ENCODE measurements at places on chromosomes 7 and 10.

GRCh38 chr7:37056234-37056912 is 332.1 kb upstream of the AOAH start:
- DNase-seq = no peak

GRCh38 chr10:114654822-114655575 is 3.1 kb downstream of the ABLIM1 start:
- no peak for DNase-seq

- DNase-seq = no peak
Observed at GRCh38 chr10:98511876-98512275, 65.1 kb upstream of the HPS1 start.

DNA sequence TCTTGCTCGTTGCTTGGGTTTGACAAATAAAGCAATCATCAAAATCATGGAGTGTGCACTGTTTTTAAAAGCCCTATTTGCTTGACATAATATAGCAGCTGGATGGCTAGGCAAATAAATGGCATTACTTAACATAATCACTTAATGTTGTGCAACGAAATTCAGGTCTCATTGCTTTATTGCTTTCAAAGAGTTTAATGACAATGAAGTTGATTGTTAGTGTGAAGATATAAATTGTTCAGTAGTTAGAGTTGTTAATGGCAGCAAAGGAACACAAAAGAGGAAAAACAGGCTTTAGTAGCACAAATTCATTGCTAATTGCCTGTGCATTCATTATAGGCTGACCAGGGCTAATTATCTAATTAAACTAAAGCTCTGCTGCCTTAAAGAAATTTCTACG is 7.6 kb upstream of the ADO start:
- DNase-seq = no peak

DNA sequence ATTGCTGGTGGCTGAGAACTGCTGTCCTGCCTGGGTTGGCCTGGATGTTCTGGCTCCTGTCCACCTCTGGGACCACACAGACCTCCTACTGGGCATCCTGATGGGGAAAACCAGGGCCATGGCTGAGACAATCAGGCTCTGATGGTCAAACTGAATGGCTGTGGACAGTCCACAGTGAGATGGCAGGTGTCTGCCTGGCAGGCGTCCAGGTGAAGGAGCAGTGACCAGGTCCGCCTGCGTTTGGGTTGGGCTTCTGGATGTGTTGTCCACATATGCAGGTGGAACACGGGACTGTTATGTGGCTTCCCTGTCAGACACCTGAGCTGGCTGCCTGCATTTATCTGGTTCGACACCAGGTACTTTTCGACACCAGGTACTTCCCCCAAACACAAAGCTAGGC is 241.7 kb downstream of the BUB3 start:
- DNase-seq = no peak

- DNase-seq = no peak
Observed at GRCh38 chr7:25541094-25541821, 313.0 kb upstream of the NPVF start.

DNA sequence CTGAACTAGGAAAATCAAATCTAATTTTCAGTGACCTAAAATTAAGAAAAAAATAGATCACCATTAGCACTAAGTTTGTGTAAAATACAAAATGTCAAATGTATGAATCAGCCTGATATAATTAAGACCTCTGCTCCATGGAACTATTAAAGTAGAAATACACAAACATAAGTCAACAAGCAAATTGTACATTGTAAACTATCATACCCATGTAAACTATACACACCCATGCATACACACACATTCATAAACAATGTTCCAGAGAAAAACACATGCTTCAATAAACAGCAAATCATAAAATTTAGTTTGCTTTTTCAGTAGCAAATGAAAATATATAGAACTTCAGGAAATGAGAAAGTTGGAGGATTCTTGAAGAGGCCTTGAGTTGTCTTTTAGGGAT is 199.7 kb upstream of the VSTM2A start:
- DNase-seq = no peak

DNA sequence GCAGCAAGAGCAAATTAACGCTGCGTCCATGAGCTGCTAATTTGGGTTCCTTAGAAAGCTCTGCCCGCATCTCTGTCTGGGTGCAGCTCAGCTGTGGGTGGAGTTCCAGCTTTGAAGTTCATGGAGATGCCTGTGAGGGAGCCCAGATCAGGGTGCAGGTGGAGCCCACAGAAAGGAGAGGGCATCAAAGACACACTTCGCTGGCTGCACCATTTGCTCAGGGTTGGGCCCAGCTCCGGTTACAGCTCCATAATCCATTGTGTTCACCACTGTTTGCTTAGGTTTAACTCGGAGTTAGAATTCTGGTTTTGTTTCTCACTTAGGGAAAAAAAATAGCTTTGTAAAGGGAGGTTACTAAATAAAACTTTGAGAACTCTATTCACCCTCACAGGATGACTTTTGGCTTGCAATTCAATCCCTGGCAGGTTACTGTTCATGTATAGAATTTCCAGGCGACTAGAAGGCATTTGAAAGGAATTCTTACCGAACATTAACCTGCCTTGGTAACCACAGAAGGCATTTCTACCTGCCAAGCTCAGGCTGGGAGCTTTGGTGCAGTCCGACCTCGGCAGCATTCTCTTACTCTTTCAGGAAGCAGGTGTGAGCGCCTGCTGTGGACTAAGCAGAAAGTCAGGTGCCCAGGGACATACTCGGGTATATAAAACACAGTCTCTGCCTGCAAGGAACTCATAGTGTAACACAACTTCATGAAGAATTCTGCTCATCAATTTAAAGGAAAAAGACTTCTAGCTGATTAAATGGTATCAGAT is 179.5 kb upstream of the RNF32 start:
- no peak for DNase-seq

DNA sequence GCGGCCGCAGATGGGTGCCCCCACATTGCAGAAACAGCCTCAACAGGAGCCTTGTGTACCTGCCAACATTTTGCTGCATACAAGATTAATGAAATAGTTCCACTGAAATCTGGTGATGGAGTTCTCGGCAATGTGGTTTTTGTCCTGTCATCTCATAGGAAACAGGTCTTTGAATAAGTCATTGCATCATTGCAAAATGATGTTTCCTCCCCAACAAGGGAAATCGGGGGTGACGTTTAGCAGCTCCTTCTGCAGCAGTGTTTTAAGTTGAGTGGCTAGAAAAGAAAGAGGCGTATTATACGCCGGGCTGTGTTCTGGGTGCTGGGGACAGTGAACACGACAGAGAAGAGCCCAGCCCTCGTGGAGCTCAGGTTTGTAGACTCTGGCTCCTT is 177.0 kb downstream of the PRKAG2 start:
- DNase-seq = no peak

GRCh38 chr10:47195274-47195885 is 104.6 kb upstream of the GDF10 start:
- peak; percentile 56 for DNase-seq

- DNase-seq = no peak
Observed at GRCh38 chr7:108007261-108007660, 4.3 kb upstream of the LAMB1 start.

DNA sequence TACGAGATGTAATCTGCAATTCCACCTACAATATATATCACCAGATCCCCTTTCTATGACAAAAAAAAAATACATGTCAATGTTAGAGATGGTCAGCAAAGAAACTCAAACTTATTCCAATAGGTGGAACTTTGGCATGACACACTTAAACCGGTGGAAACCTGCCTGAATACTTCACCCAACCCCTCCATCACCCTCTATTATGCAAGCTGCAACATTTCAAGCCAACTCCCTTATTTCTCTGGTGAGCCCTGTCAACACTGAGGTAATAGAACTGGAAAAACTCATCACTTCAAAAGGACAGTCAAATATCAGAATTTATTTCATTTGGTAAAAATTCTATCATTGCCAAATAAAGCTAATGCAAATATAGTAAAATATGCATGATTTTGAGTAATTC is 3.6 kb downstream of the ZNF438 start:
- no peak for DNase-seq

DNA sequence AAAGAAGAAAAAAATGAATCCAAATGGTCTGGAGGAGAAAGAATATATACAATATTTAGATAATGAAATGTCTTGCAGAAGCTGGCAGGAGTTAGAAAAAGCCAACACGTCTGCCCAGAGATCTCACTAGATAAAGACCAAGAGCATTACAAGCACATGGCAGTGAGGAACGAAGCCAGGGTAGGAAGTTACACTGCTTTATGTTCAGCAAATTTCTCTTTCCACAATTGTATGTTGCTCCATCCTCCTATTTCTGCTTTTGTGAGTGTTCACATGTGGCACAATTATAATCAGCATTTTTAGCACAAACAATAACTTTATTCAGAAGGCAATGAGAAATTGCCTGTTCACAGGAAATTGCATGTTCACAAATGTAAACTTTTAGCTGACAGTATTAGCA is 53.7 kb downstream of the LRRC17 start:
- DNase-seq = no peak

DNA sequence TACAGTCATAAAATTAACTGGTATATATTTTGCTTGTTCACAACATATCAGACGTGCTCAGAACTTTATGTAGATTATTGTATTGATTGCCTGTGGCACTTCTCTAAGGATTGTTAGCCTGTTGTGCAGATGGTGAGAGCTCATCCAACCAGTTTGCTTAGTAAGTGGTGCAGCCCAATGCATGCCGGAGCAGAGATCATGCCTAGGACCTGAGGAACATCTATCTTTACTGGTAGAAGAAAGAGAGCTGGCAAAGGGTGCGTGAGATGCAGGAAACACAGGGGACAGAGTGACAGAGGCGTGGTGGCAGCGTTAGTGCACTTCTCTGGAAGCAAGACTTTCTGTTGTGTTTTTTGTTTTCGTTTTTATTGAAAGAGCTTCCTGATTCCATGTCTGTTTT is 35.9 kb downstream of the CCM2 start:
- DNase-seq = peak; percentile 43

DNA sequence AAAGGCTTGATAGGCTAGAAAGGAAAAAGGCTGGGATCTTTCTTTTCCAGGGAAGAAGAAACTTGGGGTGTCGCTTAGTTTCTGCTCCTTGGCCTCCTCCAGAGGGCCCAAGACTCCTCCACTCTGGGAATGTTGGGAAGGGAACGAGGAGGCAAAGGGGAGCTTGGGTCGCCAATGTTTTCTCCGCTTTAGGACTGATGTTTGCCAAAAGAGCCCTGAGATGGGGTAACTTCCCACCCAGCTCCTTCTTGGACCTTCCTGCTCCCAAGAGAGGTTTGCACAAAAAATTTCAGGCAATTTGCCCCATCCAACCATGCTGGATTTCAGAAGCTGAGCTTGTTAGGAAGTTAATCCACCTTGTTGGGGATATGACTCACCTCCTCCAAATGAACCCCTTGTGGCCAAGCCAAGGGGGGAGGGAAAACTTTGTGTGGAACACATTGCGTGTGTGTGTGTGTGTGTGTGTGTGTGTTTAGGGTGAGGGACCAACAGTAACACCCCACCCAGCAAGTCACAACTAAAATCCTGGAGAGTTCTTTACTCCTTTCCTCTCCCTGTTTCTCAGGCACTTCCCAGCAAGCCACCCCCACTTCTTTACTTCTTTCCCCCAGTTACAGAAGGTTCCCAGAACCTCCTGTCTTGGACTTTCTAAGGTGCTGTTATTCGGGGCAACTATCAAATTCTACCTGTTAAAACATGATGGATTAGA is 8.7 kb upstream of the HOXA2 start:
- no peak for DNase-seq

GRCh38 chr7:55438085-55438756 is 73.1 kb downstream of the LANCL2 start:
- DNase-seq = no peak

DNA sequence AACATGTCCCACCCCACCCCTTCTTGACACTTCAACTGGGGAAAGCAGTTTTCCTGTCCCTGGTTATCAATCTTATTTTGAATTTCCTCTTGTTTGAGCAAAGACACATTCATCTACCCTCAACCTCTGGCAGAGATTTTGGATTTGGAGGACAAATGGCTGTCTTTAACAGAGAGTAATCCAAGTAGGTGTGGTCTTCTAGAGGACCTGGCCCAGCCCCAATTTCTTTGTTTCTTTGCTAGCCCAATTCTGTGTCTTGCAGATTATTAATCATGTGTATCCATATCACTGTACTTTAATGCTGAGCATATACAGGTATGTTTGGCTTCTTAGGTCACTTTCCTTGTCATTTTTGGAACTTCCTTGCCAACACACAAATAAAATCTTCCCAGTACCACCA is 58.8 kb upstream of the ADCY1 start:
- no peak for DNase-seq

DNA sequence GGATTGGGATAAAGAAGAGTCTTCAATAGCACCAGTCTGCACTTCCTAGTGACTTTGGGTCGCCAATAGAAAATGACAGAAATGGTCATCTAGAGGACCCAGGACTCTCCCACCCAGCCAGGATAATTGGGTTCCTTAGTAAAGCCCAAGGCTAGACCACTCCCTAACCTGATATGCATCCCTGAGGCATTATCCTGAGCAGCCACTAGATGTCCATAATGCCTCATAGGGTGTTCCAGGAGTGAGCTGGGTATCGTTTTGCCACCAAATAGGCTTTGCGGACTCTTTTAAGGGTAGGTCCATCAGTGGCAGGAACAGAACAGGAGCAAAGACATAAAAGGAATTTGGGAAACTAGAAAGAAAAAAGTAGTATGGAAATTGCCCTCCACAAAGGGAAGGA is 4.5 kb upstream of the LRRC4 start:
- DNase-seq = no peak

DNA sequence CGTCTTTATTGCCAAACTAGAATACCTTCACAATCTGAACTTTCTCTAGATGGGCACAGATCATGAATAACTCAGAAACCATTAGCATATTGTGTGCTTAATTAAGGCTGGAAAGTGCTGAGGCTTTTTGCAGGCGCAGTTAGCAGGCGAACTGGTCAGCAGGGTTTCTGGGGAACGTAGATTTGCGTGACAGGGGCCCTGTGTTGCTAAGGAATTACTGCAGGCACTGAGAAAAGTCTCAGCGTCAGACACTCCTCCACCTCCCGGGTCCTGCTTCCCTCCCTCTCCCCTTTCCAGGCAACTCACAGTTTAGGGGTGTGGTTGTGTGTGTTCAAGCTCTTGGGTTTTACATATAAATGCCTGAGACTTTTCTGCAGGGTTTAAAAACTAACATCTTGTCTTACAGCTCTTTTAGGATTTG is 2.2 kb downstream of the MAP3K8 start:
- DNase-seq = peak; percentile 29

DNA sequence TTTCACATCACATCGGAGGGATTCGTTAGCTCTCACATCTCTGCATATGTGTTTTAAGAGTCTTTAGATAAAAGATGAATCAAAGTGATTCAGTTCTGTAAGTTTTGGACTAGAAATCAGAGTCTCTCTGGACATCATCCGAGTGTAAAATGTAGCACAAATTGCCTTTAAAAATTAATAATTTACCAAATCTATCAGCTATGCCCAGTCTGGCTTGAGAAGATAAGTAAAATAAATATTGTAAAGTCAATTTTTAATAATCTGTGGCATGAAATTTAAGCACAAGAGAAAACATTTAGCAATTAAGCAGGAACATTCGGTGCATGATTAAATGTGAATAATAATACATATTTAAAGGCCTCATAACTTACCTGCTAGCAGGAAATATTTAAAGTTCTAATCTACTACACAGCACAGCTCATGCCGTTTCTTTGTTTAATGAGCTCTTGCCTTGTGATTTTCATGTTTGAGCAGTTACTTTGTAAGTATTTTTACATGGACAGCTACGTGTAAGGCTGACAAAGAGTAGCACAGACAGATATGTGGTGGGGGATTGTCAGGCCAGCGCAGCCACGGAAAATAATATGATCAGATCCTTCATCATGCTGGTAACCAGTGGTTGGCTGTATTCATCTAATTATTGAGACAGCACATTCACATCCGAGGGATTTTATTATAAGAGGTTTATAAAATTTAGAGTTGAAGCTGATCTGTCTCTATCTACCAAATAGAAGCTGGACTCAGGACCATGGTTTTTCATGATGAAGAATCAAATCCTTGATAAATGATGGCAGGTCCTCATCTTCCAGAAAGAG is 317.3 kb downstream of the ADARB2 start:
- no peak for DNase-seq

Data from activated CD4-positive, alpha-beta T cell treated with anti-CD3 and anti-CD28 coated beads for 36 hours (primary cell).